ENCODE measurements at places on chromosomes 4 and X.

GRCh38 chr4:150297861-150298474 lies 219.7 kb downstream of the DCLK2 start:
- DNase-seq = no peak

DNA sequence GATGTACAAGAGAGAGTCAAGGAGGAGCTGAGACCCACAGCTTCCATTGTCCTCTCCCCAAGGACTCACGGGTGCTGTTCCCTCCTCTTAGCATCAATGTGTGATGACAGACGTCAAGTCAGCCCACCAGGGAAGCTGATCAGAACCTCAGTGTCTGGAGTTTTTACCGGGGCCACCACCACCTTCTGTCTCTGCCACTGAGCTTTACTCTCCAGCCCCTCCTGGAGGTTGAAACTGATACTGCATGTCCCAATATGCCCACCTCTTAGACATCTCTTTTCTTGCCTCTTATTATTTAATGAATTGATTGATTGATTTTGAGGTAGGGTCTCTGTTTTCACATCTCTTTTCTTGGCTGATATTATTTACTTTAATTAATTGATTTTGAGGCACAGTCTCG lies 10.3 kb upstream of the AKAP17A start:
- peak; percentile 53 for DNase-seq

DNA sequence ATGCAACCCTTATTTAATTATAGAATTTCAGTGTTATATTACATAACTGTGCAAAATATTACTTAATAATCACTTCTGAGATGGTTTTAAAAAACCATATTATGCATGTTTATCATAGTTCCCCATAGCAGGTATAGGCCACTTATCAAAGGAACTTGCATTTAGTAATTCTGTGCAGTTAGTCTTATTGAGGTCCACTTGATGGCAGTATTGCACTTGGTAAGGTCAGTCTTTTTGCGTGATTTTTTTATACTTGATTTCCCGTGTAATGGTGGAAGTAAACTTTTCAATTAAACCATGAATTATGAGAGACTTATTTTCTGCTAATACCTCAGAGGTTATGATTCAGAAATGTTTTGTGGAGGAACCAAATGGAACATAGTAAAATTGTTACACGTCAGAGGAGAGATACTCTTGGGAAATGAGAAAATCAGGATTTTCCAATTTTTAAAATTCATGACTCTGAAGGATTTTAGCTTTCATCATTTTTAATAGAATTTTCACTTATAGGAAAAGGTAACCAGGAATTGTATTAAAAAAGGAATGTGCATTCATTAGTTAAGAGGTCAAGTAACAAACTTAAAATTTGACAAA lies 230.0 kb downstream of the CCSER1 start:
- DNase-seq = no peak

DNA sequence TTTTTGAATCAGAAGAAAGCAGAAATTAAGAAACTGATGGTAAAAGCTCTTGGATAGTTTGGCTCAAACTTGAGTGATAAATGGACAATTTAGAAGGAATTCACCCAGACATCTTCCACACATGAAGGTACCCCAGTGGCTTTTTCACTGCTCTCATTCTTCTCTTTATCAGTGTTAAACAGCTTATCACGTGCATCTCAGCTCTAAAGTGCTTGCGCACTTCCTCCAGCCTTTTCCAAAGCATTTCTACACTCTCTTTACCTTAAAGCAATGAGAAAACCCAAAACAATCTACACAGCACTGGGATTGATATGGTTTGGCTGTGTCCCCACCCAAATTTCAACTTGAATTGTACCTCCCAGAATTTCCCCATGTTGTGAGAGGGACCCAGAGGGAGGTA lies 509.1 kb upstream of the FAT1 start:
- no peak for DNase-seq

DNA sequence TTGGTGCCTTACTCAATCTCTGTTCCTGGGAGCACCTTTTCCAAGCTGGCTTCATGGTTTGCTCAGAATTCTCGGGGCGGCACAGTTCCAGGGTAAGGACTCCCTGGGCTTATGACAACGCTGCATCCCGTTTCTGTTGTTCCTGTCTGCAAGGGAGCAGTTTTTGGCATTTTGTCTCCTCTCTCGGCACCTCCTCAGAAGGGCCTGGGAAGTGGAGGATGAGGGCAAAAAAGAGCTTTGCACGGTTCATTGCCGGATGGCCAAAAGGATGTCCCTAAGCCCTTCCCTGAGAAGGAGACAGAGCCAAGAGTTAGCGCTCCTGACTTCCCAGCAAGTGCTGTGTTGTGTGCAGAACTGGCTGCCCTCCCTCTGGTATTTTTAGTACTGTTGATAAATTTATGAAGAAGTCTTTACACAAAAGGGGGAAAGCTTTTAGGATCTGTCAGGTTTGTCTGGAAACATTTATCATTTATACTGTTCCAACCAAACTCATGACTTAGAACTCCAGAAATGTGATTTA lies 13.4 kb downstream of the SRD5A3 start:
- DNase-seq = no peak

DNA sequence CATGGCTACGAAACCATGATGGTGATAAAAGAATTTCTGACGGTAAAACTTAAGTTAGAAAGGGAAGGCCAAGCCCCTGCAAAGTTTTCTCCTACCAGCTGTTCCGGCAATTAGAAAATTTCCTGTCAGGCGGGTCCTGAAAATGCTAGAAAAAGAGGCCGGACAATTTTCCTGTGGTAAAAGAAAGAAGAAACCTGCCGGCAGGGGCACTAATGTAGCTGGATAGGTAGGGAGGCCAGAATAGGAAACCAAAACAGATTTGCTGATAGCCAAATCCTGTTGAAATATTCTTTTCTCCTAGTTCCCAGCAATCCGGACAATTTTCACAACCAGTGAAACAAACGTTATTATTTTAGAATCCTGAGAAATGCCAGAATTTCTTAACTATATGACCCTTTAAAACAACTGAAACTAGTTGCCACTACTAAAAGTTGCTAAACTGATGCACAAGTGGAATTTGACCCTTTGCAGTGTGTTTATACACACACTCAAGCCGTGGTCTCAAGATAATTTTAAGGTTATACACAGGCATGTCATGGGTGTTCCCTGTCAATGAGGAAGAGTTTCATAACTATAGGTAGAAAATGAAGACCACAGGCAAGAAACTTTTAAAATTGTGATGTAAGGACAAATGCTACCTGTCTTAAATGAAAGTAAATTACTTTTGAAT lies 47.7 kb downstream of the RPS6KA3 start:
- no peak for DNase-seq

DNA sequence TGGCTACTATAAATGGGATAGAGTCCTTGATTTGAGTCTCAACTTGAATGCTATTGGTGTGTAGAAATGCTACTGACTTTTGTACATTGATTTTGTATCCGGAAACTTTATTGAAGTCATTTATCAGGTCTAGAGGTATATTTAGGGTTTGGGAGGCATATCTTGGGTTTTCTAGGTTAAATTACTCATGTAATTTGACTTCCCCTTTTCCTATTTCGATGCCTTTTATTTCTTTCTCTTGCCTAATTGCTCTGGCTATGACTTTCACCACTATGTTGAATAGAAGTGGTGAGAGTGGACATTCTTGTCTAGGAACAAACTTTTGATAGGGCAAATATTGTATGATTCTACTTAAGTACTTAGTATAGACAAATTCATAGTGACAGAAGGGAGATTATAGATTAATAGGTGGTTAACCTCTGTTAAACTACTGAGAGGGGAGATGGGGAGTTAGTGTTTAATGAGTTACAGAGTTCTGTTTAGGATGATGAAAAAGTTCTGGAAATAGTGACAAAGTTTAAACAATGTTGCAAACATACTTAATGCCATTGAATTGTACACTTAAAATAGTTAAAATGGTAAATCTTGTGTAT lies 22.8 kb upstream of the HSPA4L start:
- no peak for DNase-seq

- no peak for DNase-seq
Measured at GRCh38 chr4:122914292-122914904, 8.0 kb downstream of the NUDT6 start.

GRCh38 chr4:185534866-185535611 lies at the start of gene PDLIM3:
TSS of gene PDLIM3 (minus strand) at chr4:185535507. CDS start at chr4:185535434, 73 bp downstream.
- no peak for DNase-seq

GRCh38 chrX:7111518-7111917 lies 36.0 kb upstream of the STS start:
- DNase-seq = no peak

DNA sequence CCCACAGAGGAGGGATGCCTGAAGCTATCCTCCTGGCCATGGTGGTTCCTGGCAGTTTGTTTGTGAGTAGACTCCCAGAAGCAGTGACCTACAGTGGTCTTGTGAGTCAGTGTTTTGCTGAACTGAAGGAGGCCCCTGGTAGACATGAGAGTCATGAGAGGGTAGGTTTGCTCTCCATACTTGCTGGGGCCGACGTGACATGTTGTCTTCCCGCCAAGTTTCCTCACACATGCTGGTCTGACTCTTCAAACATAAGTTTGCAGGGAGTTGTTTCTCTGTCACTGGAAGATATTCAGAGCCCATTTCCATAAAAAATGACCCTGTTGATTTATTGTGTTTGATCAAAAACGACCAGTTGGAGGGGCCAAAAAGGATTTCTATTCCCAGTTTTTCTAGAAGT lies 131.1 kb upstream of the SCML1 start:
- DNase-seq = no peak

DNA sequence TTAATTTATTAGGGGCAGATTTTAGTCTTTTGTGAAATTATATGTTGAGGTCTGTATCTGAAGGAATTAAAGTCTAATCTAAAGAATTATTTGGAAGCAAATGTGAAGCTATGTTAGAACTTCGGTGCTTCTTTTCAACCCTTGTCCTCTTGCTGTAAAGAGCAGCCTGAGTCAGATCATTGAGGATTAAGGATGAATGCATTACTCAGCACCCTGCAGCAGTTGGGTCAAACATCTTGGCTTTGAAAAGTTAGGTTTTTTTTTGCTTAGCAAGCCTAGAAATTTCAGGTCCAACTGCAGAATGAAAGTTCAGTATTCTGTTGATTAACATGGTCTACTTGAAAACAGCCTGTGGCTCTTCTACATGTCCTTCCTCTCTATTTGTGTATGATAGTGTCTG lies 57.6 kb downstream of the SLC4A4 start:
- DNase-seq = no peak

GRCh38 chr4:102157984-102158383 lies 187.3 kb downstream of the SLC39A8 start:
- DNase-seq = no peak

GRCh38 chr4:124209626-124210025 lies 502.9 kb downstream of the ANKRD50 start:
- DNase-seq = no peak

GRCh38 chr4:153555730-153556434 lies 89.7 kb downstream of the TMEM131L start:
- DNase-seq = no peak

DNA sequence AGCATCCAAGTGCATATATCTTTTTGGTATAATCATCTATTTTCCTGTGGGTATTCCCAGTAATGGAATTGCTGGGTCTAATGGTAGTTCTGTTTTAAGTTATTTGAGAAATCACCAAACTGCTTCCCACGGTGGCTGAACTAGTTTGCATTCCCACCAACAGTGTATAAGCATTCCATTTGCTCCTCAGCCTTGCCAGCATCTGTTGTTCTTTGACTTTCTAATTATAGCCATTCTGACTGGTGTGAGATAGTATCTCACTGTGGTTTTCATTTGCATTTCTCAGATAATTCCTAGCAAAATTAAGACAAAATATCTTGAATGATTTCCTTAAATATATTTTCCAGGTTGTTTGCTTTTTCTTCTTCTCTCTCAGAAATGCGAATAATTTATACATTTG lies 341.1 kb downstream of the GBA3 start:
- DNase-seq = no peak

- no peak for DNase-seq
Measured at GRCh38 chrX:144275367-144275766, 391.5 kb downstream of the UBE2NL start.

- peak; percentile 76 for DNase-seq
Measured at GRCh38 chr4:123398066-123398852, 1.7 kb downstream of the SPRY1 start.

DNA sequence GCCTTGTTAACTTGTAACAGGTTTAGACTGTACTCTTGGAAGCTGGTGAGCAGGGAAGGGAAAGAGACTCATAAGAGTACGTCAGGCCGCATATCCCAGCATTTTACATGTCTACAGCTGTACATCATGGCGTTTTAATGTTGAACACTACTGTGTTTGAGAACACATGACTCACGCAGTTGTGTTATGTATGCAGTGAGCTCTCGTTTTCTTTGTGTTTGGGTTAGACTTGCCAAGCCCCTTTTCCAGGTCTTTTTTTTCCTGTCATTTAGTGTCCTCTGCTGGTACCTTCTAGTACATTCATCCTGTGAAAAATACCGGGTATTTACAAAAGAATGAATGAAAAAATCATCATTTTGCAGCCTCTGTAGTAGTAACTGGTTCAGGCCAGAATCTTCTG lies 35.3 kb downstream of the SMS start:
- no peak for DNase-seq

DNA sequence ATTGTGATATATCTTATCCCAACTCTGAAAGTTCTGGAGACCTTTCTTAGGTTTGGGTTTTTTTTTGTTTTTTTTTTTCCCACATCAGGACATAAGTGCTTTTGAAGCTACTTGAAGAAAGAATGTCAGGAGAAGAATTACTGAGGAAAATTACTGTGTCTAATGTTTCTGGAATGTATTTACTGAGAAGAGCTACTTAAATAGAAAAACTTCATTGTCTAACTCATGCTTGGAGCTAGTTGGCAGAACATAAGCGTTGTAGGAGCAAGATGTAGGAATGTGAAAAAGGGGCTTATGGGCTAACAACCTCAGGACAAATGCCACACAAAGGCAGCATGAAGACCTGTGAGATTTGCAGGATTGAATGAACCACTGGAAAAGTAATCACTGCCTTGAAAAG lies 166.6 kb upstream of the GLRA2 start:
- no peak for DNase-seq

GRCh38 chr4:102807345-102807744 lies 20.0 kb downstream of the UBE2D3 start:
- DNase-seq = no peak

DNA sequence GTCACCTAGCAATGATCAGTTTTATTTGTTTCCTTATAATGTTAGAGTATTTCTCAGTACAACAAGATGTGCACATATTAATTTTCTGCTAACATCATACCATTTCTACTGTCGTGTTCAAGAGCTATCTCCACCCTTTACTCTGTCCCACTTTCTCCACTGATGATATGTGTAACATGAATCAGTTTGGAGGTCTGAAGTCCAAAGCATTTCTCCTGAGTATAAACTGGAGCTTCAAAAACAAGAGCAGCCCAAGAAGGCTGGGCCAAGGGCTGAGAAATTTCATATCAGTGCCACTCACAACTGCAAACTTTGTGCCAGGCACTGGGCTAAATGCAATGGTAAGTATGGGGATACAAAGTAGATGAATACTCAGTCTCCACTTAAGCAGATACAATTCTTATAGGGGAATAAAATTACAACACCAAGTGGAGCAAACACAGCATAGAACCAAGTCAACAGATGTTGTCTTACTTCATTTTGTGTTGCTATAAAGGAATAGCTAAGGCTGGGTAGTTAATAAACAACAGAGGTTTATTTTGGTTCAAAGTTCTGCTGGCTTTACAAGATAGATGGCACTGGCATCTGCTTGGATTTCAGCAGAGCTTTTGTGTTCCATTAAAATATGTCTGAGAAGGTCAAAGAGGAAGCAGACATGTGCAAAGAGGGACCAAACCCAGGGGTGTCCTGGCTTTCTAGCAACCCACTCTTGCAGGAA lies 44.2 kb downstream of the AMELX start:
- no peak for DNase-seq

- no peak for DNase-seq
Measured at GRCh38 chr4:183797445-183798300, 107.4 kb upstream of the STOX2 start.

All from activated T-cell treated with anti-CD3 and anti-CD28 coated beads, Interleukin-2, amount 50 U/mL, for 1 hour (primary cell).